ENCODE measurements at places on chromosomes 11 and 22. TPM values are rescaled to one million over a fixed set of nuclear protein-coding genes. Genes with fewer than 3 reads are reported as not detected.

The KRTAP5-2 gene
- total RNA-seq, result not detected

The OR8A1 gene
- not detected for total RNA-seq

The C11orf16 gene
- total RNA-seq, result not detected

The PACSIN2 gene
- total RNA-seq, result 45.4 TPM

The CEND1 gene
- total RNA-seq, result not detected

The CDKN1C gene
- total RNA-seq, result 12.2 TPM

The HSPA8 gene
- 1,405 TPM for total RNA-seq

The OR4C13 gene
- total RNA-seq, result not detected
